ENCODE measurements at places on chromosomes 6 and 20.
A peak's percentile ranks its signal among the peaks of the same experiment; 100 is the strongest.

DNA sequence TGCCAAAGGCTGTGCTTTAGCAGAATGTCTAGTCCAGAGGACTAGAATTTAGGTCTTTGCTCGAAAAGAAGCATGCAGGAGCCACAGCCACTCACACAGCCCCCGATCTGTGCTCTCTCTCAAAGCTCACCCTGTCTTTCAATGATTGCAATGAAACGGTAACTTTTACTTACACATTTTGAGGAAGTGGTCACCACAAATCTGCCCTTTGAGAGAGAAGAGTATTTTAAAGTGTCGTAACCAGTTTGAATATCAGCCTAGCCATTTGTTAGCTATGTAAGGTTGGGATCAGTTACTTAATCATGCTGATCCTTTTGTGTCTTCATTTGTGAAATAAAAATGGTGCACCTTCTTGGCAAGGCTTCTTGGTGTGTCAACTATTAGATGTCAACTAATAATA lies 209.0 kb downstream of the TFAP2A start:
- H3K4me3 ChIP-seq = no peak overlapping the region
- no peaks in the 10 kb centered on the region for H3K36me3 ChIP-seq
- DNase-seq = no peak
- H3K27me3 ChIP-seq = no peaks in the 10 kb centered on the region

- no peak for DNase-seq
- H3K4me1 ChIP-seq = peaks cover 11% of the 10 kb centered on the region
- no peaks in the 10 kb centered on the region for H3K27me3 ChIP-seq
- H3K4me3 ChIP-seq = no peak overlapping the region
- no peaks in the 10 kb centered on the region for H3K36me3 ChIP-seq
- H3K27ac ChIP-seq = no peak overlapping the region
Measured at GRCh38 chr6:20814494-20814893, 280.2 kb downstream of the CDKAL1 start.

DNA sequence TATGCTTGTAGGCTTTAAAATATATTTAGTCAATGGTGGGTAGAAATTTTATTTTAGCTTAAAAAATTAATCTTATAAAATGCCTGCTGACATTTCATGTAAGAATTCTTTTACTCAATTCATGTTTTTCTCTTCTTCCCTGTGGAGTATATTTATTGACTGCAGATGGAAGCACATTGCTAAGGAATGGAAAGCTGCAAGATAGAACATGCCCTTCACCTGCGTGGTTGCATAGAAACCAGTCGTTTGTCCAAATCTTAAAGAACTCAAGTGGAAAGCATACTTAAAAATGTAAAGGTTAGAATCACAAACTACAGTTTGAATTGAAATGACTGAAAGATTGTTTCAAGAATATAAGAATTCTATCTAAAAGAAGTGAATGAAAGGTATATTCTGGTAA lies 30.7 kb downstream of the C6orf163 start:
- no peaks in the 10 kb centered on the region for H3K36me3 ChIP-seq
- no peak overlapping the region for H3K4me3 ChIP-seq
- no peaks in the 10 kb centered on the region for H3K27me3 ChIP-seq
- DNase-seq = no peak

DNA sequence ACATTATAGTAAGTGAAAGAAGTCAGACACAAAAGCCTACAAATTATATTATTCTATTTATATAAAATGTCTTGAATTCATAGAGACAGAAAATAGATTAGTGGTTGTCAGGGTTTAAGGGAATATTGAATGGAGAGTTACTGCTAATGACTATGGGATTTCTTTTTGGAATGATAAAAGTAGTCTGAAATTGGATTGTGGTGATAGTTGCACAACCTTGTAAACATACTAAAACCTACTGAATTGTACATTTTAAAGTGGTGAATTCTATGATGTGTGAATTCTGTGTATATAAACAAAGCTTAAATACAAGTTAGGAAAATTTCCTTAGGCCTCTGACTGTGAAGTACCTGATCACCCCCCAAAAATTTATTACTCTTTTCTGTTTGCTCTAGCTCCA lies 343.1 kb downstream of the TFAP2B start:
- no peak overlapping the region for H3K27ac ChIP-seq
- no peak for DNase-seq
- no peaks in the 10 kb centered on the region for H3K36me3 ChIP-seq
- no peak overlapping the region for H3K4me3 ChIP-seq

DNA sequence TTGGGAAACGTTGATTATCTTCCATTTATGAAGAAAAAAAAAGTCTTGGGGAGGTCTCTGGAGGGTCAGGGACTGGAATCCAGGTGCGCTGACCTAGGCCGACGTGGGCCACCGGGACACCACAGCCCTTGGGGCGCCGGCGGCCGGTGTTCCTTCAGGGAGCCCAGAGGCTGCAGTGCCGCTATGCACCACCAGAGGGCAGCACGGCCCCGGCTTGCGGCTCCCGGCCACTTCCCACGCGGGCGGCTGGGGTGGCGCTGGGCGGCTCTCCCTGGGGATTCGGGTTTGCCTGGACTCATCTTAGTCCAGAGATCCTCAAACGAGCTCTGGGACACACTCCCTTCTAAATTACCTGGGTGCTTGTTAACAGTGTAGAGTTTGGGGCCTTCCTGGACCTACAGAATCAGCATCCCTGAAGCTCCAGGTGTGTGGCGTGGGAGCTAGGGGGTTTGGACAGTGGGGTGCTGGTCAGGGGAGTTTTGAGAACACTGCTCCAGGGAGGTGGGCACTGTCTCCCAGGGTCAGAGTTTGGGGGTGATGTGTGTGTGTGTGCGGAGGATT lies 23.0 kb upstream of the GTSF1L start:
- H3K27ac ChIP-seq = no peak overlapping the region
- no peak overlapping the region for H3K4me3 ChIP-seq
- peak; percentile 82 for DNase-seq
- no peaks in the 10 kb centered on the region for H3K36me3 ChIP-seq
- no peaks in the 10 kb centered on the region for H3K27me3 ChIP-seq
